ENCODE measurements at places on chromosomes 16 and 17.

GRCh38 chr17:57459286-57459915 is 203.1 kb downstream of the MSI2 start:
- DNase-seq = no peak

DNA sequence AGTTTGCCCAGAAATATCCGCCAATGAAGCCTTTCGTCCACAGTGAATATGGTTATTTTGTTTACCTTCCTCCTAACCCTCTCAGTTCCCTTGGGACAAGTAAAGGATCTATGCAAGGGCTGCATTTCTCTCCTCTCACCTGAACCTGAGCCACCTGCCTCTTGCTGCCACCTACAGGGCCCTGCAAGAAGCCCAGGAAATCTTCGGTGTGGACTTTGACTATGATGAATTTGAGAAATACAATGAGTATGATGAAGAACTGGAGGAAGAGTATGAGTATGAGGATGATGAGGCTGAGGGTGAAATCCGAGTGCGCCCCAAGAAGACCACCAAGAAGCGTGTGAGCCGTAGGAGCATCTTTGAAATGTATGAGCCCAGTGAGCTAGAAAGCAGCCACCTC is 14.0 kb downstream of the SUPT6H start:
- DNase-seq = no peak

DNA sequence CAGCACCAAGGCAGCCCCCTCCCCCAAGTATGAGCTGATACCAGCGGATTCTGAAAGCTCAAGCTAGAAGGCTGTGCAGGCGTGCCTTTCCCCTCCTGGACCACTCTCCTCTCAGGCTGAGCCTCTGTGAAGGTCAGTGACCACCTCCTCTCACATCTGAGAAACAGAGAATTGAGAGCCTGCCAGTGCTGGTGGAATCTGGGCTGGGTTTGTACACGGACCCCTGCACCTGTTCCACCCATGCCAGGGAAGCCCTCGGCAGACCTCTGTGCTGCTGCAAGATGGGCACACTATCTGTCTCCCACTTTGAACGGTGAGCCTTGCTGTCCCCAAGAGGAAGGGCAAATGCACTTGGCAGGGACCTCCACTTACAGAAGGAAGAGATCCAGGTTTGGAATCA is 54.7 kb upstream of the SDK2 start:
- no peak for DNase-seq

- DNase-seq = no peak
Measured at GRCh38 chr17:29041571-29041970, 1.4 kb upstream of the PIPOX start.

DNA sequence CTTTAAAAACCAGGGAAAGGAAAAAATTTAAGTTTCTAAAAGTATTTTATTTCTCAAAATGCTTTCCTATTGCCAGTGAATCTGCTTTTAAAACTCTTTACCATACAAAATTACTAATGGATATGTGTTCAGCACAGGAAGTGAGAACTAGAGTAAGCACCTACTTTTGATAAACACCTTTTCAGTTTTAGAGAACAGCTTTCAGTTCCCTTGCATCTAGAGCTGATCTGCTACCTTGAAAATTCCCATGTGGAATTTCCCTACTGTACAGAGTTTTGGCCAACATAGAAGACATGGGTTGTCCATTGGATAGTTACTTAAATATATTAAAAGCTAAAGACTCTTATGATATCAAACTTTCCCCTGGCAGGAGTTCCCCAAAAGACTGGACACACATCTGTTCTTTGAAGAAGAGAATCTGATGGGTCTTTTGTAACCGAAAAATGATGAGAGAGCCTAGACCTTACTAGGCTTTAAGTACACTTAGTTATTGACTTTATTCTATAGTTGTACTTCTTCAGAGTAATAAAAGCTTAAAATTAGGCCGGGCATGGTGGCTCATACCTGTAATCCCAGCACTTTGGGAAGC is 112.1 kb upstream of the CNTNAP4 start:
- DNase-seq = no peak

GRCh38 chr17:17103160-17103559 is 60.9 kb downstream of the MPRIP start:
- DNase-seq = no peak

DNA sequence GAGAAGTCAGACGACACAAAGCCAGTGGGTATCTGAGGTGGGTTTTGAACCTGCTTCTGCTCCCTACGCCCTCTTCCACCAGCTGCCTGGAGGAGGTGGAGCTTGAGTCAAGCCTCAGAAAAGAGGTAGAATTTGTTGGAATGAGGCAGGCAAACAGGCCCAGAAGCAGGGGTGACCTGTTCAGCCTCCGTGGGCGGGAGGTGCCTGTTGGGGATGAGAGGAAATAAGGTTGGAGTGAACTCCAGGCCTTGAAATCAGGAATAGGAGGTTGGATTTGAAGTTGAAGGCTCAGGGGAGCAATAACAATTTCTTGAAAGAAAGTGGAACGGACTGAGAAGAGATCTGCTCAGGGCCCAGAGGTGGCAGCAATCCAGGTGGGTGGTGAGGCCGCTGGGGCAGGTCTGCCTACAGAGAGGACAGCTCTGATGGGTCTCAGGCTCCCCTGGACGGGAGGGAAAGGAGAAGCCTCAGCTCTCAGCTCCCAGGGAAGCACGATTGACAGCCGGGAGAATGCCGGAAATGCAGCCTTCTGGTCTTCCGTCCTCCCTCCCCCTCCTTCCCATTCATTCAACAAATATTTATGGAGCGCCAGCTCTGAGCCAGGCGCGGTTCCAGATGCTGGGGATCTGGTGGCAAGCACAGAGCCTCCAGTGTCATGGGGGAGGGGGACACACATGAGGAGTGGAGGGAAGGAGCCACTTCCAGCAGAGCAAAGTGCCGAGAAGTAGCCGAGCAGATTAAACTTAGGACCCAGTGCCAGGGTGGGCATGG is 61.9 kb upstream of the CIBAR2 start:
- no peak for DNase-seq

DNA sequence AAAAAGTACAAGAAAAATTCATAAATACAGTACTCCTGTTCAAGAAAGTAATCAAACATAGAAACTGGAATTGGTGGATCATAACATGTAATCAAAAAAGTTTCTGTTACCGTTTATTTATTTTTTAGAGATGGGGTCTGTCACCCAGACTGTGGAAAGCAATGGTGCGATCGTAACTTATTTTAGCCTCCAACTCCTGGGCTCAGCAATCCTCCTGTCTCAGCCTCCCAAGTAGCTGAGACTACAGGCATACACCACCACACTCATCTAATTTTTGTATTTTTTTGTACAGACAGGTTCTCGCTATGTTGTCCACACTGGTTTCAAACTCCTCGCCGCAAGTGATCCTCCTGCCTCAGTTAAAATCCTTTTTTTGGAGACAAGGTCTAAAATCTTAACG is 22.5 kb downstream of the ARHGAP17 start:
- no peak for DNase-seq

DNA sequence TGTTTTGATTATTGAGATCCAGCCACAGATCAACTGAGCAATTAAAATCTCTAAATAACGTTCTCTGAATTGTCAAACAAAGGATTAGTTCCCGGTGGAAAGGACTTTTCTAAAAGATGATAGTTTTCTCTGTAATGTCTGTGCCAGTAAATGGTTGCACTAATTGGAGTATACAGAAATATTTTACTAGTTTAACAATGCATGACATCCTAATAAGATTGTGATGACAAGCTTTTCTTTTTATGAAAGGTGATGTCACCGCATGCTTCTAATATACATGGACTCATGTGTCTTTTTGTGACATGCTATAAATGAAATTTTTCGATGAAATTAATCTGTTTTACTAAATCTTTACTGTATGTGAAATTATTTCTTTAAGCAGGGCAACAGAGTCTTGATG is 211.1 kb downstream of the IRX3 start:
- no peak for DNase-seq

- DNase-seq = no peak
Measured at GRCh38 chr16:11696266-11697012, 28.2 kb downstream of the SNN start.

DNA sequence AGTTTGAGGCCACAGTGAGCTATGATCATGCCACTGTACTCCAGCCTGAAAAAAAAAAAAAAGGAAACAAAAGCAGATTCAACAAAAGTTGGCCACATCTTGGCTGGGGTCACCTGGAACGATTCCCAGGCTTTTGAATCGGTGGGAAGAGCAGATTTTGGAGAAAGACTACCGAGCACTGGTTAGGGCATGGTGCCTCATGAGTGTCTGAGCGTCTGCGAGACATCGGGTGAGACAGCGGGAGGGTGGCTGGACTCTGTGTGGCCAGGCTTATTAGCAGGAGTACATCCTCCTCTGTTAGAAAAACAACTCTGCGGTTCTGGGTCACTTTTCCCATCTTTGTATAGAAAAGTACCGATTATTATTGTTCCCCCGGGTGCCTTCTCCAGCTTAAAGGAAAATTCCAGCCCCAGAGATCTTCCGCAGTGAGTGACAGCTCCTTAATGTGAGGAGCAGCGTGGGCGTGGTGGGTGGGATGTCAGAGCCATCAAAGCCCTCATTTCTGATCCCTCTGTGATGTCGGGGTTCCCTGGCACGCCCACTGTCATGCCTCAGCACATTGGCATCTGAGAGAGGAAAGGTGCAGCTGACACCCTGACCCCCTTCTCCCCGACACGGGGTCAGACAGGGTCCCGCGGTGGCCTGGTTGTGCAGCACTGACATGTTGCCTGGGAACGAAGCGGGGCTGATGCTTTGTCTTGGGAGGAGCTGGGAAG is 6.9 kb downstream of the RGS9 start:
- DNase-seq = no peak

GRCh38 chr16:85842848-85843247 is 43.4 kb downstream of the COX4I1 start:
- no peak for DNase-seq

DNA sequence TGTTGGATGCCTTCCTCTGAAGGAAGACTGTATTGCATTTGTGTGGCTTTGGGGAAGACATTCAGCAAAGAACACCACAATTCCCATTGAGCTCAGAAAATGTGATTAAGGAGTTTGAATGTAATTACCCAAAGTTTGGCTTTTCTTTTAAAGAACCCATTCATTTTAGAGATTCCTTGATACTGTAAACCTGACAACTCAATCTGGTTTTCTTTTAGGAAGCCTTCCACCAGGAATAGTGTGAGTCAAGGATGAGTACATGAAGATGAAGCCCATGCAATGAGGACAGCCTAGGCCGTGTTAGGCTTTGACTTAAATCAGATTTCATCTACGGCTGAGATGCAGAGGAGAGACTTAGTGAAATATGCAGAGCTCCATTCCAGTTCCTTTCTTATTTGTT is 271.7 kb upstream of the TBX2 start:
- DNase-seq = no peak

DNA sequence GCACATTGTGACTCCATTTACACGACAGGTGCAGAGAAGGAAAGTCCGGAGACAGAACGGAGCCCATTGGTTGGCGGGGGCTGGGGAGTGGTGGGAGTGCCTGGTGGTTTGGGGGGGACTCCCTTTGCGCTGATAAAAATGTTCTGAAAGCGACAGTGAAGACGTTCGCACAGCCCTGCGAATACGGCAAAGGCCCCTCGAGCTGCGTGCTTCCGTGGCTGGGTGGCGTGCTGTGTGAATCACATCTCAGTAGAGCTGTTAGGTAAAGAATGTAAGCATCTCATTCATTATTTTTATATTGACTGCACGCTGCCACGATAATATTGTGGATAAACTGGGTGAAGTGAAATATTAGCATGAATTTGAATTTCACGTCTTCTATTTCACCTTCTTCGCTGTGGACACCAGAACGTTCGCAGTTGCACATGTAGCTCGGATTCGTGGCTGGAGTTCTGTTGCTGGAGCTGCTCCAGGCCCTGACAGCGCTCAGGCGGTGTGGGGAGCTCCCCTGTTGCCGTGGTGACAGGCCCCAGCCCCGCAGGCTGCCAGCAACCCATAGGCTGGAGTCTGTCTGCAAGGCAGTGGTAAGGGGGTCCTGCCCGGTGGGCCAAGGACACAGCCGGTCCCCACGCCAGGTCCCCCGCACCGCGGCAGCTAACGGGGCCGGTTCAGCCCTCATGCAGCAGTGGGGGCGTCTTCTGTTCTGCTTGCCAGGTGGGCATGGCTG is 44.6 kb downstream of the SOX8 start:
- no peak for DNase-seq

- DNase-seq = no peak
Measured at GRCh38 chr17:74873874-74874614, 1.2 kb upstream of the FDXR start.

- peak; percentile 60 for DNase-seq
Measured at GRCh38 chr17:43372273-43372911, 26.4 kb upstream of the ARL4D start.

DNA sequence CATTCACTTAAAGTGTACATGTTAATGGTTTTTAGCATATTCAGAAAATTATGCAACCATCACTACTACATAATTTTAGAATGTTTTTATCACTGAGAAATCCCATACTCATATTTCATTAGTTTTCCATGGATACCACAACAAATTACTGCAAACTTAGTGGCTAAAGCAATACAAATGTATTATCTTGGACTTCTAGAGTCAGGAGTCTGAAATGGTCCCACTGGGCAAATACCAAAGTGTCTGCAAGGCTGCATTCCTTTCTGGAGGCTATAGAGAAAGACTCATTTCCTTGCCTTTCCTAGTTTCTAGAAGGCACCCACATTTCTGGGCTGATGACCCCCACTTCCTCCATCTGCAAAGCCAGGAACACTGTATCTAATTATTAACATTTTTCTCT is 16.9 kb upstream of the GNAO1 start:
- DNase-seq = no peak

DNA sequence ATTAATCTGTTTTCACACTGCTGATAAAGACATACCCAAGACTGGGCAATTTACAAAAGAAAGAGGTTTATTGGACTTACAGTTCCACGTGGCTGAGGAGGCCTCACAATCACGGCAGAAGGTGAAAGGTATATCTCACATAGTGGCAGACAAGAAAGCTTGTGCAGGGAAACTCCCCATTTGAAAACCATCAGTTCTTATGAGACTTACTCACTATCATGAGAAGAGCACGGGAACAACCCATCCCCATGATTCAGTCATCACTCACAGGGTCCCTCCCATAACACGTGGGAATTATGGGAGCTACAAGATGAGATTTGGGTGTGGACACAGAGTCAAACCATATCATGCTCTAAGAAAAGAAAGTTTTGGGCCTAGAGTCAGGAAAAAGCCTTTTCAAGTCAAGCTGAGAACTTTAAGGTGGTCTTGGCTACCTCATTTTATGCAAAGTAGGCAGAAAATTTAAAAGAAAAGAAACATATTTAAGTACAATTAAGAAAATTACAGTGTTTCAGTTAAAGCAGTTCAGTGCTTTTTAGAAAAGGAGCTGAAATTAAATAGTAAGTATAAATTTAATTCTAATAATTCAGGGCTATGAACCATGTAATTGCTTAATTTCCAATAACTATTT is 24.9 kb upstream of the CRYM start:
- peak; percentile 40 for DNase-seq
